Fibroblast of skin of abdomen (primary cell): ENCODE measurements at places on chromosomes 3 and 15.

DNA sequence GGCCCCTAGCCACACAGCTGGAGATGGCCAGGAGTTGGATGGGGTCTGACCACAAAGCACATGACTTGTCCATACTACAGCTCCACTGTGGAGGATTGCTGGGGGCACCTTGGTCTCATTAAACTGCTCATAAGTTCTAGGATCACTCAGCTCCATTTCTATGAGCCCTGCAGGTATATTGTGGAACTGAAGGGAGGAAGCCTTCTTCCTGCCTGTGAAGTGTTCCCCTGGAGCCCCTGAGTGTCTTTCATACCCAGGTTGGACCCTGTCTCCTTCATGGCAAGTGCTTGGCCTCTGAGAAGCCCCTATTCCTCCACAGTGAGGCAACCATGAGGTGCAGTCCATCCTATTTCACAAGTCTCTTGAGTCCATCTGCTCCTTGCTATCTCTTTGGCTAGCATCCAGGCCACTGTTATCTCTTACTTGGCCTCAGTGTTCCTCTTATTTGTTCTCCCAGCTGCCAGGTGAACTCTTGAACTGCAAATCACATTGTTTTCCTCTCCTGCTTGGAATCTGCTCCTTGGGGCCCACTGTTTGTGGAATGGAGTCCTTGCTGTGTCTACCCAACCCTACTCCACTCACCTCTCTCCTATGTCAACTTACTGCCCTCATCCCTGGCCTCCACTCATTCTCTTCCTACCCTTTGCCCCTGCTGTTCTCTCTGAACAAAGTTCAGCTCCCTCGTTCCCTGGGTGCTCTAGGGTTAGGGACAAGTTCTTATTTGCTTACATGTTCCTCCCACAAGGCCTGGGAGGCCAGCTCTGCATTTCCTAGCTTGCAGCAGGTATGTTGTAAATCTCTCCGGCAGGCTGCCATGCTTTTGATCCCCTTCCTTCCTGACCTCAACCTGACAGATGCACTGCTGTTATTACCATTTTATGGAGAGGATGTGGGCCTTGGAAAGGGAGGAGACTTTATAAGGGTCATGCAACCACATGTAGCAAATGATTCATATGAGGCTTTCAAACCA is 1.2 kb downstream of the ACOX2 start:
- DNase-seq, result peak; percentile 34

- peak; percentile 34 for DNase-seq
Measured at GRCh38 chr3:169836078-169836941, 23.6 kb upstream of the LRRC34 start.

- peak; percentile 80 for DNase-seq
Measured at GRCh38 chr15:84600331-84600686, 500 bp upstream of the ZSCAN2 start.

- DNase-seq, result peak; percentile 44
Measured at GRCh38 chr3:32045091-32045915, 61.1 kb upstream of the GPD1L start.

DNA sequence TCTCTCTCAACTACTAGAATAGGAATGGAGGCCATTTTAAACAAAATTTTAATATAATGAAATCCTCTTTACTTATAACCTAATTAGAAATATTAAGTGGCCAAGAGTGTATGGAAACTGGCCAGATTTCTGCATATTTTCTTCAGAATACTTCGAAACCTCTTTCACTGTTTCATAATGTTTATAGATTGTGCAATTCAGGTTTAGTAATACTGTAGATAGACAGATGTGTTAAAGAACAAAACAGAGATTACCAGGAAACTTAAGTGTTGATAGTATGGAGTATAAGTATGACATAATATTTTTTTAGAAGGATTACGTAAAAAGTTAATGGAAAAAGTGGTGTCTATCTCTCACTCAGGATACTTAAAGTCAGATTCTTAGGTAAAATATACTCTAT is 4.7 kb downstream of the ABHD5 start:
- DNase-seq, result peak; percentile 68

- DNase-seq, result no peak
Measured at GRCh38 chr3:153285982-153286381, 124.0 kb downstream of the RAP2B start.

GRCh38 chr15:93451822-93452221 is 362.8 kb upstream of the RGMA start:
- DNase-seq, result no peak

- DNase-seq, result no peak
Measured at GRCh38 chr3:146813496-146813895, 208.3 kb upstream of the PLSCR5 start.

GRCh38 chr15:42213511-42213910 is 5.4 kb upstream of the VPS39 start:
- DNase-seq, result no peak

- no peak for DNase-seq
Measured at GRCh38 chr3:132265028-132265427, 52.2 kb upstream of the ACP3 start.

GRCh38 chr3:165254812-165255211 is 58.6 kb upstream of the SLITRK3 start:
- DNase-seq, result peak; percentile 5

DNA sequence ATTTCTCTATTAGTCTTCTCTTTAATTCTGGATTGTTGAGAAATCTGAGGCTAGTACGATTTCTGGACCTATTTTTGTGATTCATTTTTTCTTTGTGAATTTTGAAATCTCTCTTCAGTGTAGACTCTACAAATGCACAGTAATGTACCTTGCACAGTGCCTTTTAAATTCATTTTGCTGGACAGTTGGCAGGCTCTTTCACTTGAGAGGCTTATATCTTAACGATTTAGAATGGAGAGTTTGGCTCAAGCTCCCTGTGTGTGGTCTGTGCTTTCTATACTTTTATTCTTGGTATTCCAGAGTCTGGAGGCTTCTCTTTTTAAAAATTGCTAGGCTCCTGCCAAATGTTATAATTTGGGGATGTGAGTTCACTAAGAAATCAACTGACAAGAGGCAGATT is 8.8 kb downstream of the CRYBG3 start:
- DNase-seq, result no peak

- no peak for DNase-seq
Measured at GRCh38 chr3:128385080-128385832, 81.4 kb downstream of the DNAJB8 start.

DNA sequence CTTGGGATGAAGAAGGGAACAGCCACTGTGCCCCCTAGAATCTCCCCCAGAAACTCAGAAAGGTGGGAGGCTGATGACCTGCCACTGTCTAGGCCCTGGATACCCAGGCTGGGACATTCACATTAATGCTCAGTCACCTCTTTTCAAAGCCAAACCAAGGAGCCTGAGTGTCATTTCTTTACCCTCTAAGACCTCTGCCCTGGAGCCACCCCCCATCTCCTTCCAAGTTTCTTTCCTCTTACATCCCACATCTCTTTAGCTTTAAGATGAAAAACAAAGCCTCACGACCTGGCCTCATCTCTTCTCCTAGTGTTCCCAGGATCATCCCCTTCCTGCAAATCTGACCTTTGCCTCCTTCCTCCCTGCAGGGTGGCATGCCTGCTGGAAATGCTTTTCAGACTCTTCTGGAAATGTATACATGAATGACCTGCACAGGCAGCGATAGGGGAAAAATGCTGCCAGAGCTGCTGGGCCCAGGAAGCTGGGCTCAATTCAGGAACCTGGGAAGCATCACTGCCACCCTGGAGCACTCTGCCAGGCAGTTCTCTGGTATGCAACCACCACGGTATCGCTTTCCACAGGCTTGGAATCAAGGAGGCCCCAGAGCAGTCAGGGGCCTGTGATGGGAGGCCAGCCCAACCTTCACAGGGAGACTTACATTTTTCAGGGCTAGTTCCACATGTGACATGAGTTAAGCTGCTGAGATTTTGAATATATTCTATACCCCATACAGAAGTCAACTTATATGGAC is 67.6 kb downstream of the DAPK2 start:
- DNase-seq, result no peak

GRCh38 chr3:113753376-113753985 is 6.6 kb downstream of the ATP6V1A start:
- DNase-seq, result no peak

- peak; percentile 74 for DNase-seq
Measured at GRCh38 chr15:94075349-94075748, 156.0 kb upstream of the MCTP2 start.

DNA sequence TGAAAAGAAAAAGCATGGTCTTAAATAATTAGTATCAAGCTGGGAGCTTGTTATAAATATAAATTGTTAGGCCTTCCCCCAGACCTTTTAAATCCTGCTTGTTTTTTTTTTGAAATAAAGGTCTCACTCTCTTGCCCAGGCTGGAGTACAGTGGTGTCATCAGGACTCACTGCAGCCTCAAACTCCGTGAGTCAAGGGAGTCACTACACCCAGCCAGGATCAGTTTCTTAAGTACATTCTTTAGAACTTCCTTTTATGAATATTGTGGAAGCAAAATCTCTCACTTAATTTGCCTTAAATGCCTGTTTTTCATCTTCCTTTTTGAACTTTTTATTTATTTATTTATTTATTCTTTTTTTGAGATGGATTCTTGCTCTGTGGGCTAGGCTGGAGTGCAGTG is 20.8 kb upstream of the DENND4A start:
- no peak for DNase-seq

- DNase-seq, result peak; percentile 36
Measured at GRCh38 chr15:99729920-99730319, 3.3 kb downstream of the LYSMD4 start.

DNA sequence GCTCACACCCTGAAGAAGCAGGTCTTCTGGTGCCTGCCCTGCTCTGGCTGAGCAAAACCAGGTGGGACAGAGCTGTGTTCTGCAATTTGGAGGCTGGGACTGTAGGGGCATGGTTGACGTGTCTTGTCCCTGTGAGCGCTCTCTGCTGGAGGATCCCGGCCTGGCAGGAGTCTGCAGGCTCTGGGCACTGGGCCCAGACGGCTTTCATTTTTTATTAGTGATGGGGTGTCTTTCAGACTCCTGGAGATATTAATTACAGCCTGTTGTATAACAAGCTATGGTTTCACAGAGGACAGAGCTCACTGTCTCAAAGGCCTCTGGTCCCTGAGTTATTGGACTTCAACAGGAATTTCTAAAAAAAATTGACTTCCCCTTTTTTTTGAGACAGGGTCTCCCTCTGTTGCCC is 29.5 kb upstream of the ZNF710 start:
- DNase-seq, result peak; percentile 51

- DNase-seq, result no peak
Measured at GRCh38 chr3:195447201-195447600, 4.4 kb upstream of the ACAP2 start.

DNA sequence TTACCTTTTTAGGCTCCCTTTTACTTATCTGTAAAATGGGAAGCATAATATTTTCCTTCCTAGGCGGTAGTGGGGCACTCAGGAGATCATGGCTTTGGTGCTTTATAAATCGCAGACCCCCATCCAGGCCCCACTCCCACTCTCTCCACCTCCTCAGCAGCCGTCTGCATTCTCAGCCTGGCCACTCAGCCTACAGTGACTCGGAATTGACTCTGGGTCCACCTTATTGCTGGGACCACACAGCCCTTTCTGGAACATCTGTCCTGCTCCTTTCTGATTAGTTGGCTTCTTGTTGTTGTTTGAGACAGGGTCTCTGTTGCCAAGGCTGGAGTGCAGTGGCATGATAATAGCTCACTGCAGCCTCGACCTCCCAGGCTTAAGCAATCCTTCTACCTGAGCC is 76.5 kb downstream of the RPLP1 start:
- DNase-seq, result no peak

DNA sequence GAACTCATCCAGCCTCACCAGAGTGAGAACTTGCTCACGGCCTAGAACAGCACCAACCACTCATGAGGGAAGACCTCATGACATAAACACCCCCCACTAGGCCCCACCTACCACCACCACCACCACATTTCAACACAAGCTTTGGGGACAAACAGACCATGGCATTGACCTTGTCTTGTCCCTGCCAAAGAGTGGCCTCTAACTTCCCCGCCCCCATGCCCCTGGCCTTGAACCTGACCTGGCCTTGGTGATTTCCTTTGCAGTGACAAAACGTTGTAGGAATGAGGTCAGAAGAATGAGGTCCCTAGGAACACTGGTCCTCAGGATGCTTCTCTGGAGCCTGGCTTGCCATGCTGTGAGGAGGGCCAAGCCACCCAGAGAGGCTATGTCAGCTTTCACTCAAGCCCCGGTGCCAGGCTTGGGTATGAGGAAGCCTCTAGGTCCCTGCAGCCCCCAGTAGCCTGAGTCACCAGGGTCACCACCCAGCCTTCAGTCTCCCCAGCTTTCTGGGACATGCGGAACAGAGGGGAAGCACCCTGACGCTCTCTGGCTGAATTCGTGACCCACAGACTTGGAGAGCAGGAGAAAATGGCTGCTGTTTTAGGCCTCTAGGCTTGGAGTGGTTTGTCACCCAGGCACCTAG is 57.9 kb downstream of the TPRA1 start:
- DNase-seq, result no peak

DNA sequence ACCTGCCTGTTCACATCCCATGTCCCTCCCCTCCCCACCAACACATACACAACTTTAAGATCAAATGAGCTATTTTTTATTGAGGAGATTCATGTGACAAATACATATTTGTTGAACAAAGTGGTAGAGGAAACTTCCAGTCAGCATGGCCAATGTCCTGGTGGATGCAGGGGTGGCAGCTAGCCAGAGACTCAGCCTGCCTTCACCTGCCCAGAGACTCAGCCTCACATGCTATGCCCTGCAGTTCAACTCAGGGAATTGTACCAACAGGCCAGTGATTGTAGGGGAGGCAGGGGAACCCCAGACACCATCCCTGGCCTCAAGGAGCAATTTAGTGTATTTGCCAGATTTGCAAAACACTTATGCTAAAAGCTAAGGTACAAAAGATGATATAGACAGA is 136.6 kb downstream of the OPA1 start:
- DNase-seq, result no peak

GRCh38 chr3:103992469-103992868 is 1374.2 kb upstream of the ALCAM start:
- no peak for DNase-seq

- DNase-seq, result no peak
Measured at GRCh38 chr15:36917411-36918267, 182.7 kb downstream of the MEIS2 start.

DNA sequence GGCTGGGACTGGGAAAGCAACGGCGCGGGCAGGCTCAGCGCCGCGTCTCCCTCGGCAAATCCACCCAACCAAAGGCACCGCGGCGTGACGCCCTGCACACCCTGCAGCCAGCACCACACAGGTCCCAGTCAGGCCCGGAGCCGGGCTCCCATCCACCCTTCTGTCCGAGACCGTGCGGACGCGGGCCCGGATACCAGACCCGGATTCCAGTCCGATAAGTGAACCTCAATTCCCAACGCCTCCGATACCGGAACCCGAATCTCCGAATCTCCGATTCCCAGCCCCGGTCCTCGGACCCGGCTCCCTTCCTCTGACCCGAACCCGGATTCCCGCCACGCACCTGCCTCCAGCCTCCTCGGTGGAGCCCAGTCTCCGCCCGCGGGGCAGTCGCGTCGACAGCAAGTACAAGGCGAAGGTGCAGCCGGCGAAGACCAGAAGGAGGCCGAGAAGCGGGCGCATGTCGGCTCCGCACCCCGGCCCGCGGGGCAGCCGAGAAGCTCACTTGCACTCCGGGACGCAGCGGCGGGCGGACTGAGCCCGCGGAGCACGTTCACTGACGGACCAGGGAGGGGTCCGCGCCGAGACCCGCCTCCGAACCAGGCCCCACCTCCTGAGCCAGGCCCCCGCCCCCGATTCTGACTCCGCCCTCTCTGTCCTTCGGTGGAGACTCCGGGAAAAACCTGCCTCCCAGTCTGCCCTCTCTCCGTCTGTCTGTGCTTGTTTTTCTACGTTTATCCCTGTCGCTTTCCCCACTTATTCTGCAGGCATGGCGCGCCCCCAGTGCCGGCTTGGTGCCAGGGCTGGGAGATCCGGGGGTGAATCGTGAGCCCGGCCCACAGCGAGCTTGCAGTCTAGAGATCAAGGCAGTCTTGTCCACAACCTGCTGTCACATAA is at the start of gene TMEM41A:
Gene TMEM41A (minus strand): TSS at position 533 of the 894 bp plus-strand sequence. CDS start 74 bp downstream, at position 459.
- peak; percentile 89 for DNase-seq
